ENCODE measurements at places on chromosomes 1 and 21.

DNA sequence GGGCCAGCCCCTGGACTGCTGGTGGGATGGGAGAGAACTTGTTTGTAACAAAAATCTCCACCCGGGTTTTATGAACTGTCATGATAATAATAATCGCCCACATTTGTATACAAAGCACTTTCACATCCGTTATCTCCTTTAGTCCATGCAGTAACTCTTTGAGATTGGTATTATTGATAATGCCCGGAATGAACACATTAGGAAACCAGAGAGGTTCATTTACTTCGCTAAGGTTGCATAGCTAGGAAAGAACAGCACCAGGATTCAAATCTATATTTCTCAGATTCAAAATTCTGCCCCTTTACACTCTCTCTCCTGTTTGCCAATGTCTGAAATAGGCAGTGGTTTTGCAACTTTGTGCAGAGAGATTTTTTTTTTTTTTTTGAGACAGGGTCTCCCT is 131.4 kb downstream of the FOXD2 start:
- no peak for DNase-seq

GRCh38 chr1:160115545-160116282 is at the start of gene ATP1A2:
TSS of gene ATP1A2 (plus strand) at chr1:160115759. CDS start at chr1:160115862, 103 bp downstream.
- DNase-seq = no peak

DNA sequence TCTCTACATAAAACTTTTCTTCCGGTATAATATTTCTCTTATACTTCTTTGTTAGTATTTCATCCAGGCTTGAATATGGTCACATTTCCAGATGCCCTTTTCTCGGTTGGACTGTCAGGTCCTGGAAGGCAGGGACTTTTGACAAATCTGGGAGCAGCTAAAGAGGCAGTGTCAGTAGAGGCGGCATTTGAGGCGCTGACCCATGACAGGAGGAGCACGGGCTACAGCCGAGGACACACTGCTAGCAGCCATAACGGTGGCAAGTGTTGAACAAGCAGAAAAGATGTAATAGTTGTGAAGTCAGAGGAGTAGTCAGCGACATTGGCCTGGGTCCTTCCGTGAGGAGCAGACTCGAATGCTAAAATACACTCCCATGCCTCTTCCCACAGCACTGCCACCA is 14.5 kb upstream of the NRIP1 start:
- DNase-seq = no peak

- DNase-seq = no peak
Measured at GRCh38 chr21:27513016-27513415, 546.1 kb upstream of the ADAMTS5 start.

GRCh38 chr1:229028987-229029878 is 241.7 kb upstream of the RAB4A start:
- no peak for DNase-seq

DNA sequence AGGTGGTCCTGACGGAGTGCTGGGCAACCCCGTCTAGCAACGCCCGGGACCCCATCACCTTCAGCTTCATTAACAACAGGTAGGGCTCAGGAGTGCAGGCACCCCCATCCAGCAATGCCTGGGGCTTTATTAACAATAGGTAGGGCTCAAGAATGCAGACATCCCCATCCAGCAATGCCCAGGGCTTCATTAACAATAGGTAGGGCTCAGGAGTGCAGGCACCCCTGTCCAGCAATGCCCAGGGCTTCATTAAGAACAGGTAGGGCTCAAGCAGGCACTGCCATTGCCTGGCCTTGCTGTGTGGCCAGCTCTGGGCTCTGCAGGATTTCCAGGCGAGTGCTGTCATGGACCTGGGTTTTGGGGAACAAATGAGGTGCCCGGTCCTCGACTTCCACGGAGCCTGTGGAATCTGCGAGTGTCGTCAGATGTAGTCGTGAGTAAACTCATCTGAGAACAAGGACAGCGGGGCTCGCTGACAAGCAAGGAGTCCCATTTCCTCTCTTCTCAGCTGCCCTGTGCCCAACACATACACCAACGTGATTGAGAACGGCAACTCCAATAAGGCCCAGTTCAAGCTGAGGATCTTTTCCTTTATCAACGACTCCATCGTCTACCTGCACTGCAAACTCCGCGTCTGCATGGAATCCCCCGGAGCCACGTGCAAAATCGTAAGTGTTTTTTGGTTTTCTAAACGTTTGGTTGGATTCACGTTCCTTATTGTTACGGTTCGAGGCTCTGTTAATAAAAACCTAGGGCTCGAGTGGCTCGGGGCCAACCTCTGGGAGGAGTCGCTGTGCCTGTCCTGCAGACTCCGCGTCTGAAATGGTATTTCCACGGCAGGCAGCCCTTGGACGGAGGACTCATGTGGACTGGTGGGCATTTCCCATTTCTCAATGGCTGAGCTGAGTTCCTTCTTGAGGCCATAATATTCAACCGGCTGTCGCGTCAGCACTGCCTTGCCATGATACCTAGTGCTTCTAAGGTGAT is 56.3 kb downstream of the UMODL1 start:
- DNase-seq = no peak

- DNase-seq = no peak
Measured at GRCh38 chr1:22188436-22188835, 45.5 kb upstream of the WNT4 start.

- no peak for DNase-seq
Measured at GRCh38 chr21:34930971-34931370, 118.1 kb downstream of the RUNX1 start.

- DNase-seq = peak; percentile 45
Measured at GRCh38 chr21:46622226-46622625, 13.2 kb upstream of the PRMT2 start.

DNA sequence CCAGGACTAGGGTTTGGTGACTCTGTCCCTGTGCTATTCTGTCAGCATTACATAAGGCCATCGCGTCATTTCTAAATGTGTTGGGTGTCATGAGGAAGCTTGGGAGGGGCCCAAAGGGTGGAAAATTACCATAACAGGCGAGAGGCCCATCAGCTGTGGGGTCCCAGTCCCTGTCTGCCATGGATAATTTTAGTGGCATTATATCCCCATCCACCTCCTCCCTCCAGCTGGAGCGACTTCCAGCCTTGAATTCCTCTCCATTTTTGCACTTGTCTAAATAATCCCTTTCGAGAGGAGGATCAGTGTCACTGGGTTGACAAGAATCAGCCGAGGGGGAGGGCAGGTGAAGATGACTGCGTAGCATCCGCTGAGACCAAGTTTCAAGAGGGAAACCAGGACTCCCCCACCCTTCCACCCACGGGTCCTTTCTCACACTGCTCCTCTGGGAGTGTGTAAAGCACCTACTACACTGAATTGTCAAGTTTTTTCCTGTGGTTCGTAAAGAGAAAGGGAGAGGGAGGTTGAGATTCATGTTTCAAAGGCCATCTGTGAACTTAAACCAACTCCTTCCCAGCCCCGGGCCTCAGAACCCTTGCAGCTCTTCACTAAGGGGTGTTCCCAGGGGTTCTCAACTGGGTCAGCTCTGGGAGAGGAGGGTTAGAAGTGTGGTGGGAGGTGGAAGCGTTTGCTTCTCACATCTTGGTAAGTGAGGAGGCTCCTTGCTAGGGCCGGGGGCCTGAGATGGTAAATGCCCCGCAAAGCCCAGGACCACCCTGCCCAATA is 29.2 kb downstream of the VASH2 start:
- no peak for DNase-seq

GRCh38 chr21:24628046-24628445 is 979.2 kb downstream of the MRPL39 start:
- no peak for DNase-seq

DNA sequence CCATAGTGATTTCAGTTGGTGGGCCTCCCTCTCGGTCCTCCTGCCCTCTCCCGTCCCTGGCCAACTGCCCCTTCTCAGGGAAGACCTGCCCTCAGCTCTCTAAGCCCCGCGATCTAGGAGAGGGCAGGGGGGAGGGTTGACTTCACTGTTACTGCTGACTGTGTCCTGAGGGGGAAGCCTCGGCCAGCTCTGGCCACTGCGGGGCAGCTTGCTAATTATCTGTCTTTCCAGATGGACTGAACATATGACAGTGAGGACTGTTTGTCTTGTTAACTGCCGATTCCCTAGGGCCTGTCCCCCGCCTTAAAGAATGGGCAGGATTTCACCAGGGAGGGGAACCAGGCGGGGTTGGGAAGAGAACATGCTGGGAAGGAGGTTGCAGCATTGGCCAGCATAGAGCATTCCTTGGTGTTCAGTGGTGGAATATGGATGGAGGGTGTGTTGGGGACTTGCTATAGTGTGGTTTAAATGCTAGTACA is 22.9 kb downstream of the NIPAL3 start:
- peak; percentile 59 for DNase-seq

GRCh38 chr1:109315288-109315687 is 8.5 kb upstream of the MYBPHL start:
- DNase-seq = no peak

GRCh38 chr1:31166462-31166861 is 73.2 kb downstream of the NKAIN1 start:
- no peak for DNase-seq

GRCh38 chr1:15299806-15300205 is 52.8 kb downstream of the FHAD1 start:
- no peak for DNase-seq
